Kidney capillary endothelial cell (primary cell): ENCODE measurements at places on chromosomes 5 and 9.
A peak's percentile ranks its signal among the peaks of the same experiment; 100 is the strongest.

- DNase-seq, result no peak
Observed at GRCh38 chr5:104942735-104943134, 1380.1 kb upstream of the NUDT12 start.

- no peak for DNase-seq
Observed at GRCh38 chr9:18596920-18597319, 123.0 kb downstream of the ADAMTSL1 start.

GRCh38 chr5:2007878-2008501 lies 125.3 kb upstream of the IRX4 start:
- no peak for DNase-seq

DNA sequence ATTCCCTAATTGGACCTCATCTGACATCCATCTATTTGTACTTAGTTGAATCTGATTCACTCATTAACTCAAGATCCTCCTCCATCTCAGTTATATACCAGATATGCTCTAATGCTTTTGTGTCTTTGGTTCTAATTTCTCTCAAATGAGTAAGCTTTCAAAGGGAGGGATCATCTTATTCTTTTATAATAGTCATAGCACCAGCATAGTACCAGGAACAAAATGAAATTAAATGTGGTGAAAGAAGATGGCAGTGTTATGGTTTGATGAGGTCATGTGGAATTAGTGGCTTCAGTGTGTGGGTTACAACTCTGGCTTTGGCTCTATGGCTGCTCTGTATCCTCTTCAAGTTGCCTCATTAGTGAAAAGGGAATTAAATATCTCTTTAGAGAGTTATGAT lies 32.5 kb upstream of the ZNF366 start:
- no peak for DNase-seq

GRCh38 chr9:135818718-135819475 lies 88.4 kb downstream of the CAMSAP1 start:
- no peak for DNase-seq

- DNase-seq, result peak; percentile 84
Observed at GRCh38 chr5:15366676-15367391, 133.1 kb upstream of the FBXL7 start.

GRCh38 chr5:148725675-148726074 lies 71.3 kb upstream of the HTR4 start:
- DNase-seq, result no peak

- DNase-seq, result no peak
Observed at GRCh38 chr5:137649228-137649935, 86.5 kb downstream of the KLHL3 start.

GRCh38 chr5:173679909-173680630 lies 63.6 kb upstream of the BOD1 start:
- no peak for DNase-seq

DNA sequence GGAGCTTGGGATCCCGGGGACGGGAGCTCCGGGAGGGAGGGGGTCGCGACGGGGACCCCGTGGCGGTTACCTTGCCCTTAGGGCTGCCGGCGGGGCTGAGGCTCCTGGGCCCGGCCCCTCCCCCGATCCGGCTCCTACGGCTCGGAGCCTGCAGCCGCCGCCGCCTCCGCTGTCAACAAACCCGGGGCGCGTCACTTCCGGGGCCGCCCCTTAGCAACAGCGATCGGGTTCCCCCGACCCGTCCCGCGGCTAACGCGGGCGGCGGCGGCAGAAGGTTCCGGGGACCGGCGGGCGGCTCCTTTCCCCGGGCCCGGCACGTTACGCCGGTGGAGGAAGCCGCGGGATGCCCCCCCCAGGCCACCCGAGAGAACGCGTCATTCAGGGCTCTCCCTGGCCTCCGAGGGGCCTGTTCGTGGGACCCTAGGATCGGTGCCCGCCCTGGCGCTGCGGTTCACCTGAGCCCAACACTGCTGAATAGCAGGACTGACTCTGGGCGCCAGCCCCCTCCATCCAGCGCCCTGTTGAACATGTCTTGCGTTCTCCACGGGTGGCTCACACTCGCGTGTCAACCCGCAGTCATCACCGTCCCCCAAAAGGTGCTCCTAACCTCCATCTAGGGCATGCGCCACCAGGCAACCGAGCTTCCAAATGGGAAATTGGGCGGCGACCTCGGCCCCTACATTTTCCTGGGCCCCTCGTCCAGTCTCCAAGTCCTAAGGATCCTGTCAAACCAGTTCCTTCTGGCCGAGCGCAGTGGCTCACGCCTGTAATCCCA lies at the start of gene ZER1:
TSS of gene ZER1 (minus strand) at position 183 of the 775 bp plus-strand sequence. CDS start 16,362 bp downstream, outside the sequence.
- DNase-seq, result peak; percentile 83

DNA sequence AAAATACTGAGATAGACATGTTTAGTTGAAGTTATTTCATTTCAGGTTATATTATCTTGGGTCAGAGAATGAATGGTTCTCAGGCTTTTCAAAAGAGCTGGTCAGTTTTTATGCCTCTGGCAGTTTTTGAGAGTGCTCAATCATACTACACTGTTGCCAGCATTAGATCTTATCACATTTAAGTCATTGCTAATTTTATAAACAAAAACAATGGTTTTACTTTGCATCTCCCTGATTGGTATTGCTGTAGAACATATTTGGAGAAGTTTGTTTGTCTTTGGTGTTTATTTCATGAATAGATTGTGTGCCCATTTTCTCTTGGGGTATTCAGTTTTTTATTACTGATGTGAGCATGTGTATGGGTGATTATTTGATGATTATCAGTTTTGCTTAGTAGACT lies 1.5 kb downstream of the CATSPER3 start:
- DNase-seq, result no peak

- DNase-seq, result no peak
Observed at GRCh38 chr5:80277191-80277590, 21.3 kb upstream of the SERINC5 start.

DNA sequence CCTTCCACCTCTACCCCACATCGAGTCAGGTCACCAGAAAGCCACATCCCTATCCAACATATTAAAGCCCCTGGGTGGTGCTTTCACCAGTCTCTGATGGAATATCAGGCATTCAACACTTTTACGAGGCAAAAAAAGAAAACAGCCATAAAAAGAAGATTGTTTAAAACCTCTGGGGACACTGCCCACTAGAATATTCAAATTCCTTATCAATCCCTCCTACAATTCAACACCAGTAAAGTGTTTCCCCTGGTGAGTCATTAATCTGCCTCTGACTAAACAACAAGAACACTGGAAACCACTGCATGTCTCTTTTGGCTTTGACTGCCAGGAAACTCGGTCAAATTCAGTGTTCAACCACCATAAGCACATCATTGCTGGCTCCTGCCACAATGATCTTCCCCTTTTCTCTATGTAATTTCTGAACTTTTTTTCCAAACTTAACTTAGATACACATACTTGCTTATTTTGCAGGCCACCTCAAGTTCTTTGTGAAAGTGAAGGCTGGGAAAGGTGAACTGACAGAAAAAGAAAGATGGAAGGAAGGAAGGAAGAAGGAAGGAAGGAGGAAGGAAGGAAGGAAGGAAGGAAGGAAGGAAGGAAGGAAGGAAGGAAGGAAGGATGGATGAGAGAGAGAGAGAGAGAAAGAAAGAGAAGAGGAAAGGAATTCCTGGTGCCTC lies 105.3 kb downstream of the PAX5 start:
- peak; percentile 31 for DNase-seq

- DNase-seq, result no peak
Observed at GRCh38 chr5:177997319-177997670, 1.3 kb upstream of the PROP1 start.

GRCh38 chr9:17776735-17777134 lies 197.9 kb downstream of the SH3GL2 start:
- DNase-seq, result no peak

GRCh38 chr5:17737092-17737491 lies 102.8 kb downstream of the TAF11L14 start:
- DNase-seq, result no peak

GRCh38 chr9:131739133-131739958 lies 530 bp downstream of the RAPGEF1 start:
- no peak for DNase-seq

GRCh38 chr9:76267284-76267652 lies 127.0 kb downstream of the RFK start:
- no peak for DNase-seq

- DNase-seq, result no peak
Observed at GRCh38 chr5:4576908-4577307, 563.2 kb upstream of the ADAMTS16 start.

- no peak for DNase-seq
Observed at GRCh38 chr5:32834251-32834650, 123.1 kb downstream of the NPR3 start.

GRCh38 chr5:177362292-177362609 lies 4.5 kb downstream of the RGS14 start:
- DNase-seq, result no peak

DNA sequence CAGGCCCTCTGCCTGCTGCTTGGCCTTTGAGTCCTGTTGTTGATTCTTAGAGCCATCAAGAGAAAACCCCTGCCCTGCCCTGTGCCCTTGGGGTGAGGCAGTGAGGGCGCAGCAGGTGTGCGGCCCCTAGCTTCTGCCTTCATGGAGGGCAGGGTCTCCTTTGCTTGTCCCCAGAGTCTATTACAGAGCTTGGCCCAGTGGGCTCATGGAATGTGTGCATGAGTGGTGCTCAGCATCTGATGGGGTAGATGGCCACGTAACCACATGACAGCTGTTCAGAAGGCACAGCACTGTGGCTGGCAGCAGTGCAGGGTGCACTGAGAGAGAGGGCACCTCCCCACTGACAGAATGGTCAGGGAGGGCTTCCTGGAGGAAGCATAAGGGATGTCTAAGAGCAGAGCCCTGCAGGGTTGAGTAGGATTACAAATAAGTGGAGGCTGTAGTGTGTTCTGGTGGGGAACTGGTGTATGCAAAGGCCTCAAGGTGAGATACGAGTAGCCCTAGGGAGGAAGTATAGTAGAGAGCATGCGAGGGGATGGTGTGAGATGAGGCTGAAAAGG lies 70.8 kb downstream of the MACROH2A1 start:
- DNase-seq, result no peak

- DNase-seq, result no peak
Observed at GRCh38 chr5:132425975-132426524, 56.5 kb downstream of the SLC22A5 start.

- DNase-seq, result no peak
Observed at GRCh38 chr5:88391116-88391515, 122.5 kb upstream of the TMEM161B start.

GRCh38 chr5:33701251-33701650 lies 190.5 kb downstream of the ADAMTS12 start:
- DNase-seq, result no peak

DNA sequence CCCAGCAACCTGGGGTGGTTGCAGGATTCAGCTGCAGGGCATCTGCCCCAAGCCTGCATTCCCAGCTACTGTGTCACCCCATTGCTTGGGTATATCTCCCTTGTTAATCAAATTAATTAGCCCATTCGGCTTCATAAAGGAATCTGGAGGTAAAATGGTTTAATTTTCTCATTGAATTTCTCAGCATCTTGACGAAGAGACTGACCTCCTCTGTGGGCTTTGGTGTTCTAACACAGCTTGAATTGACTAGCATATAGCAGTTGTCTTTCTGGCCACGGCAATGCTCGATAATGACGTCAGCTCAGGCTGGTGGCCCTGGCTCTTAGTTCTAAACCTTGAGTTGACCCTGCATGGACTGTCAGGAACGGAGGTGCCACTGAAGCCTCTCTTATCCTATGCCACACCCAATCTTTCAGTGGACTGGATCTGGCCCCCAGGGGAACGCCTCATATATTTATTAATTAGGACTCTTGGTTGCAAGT lies 72.4 kb downstream of the MSX2 start:
- DNase-seq, result no peak

GRCh38 chr9:130544364-130544763 lies 35.0 kb upstream of the FUBP3 start:
- DNase-seq, result no peak

GRCh38 chr5:114857941-114858551 lies 311.7 kb downstream of the TRIM36 start:
- no peak for DNase-seq

GRCh38 chr5:73587923-73588322 lies 22.4 kb downstream of the UTP15 start:
- DNase-seq, result no peak

GRCh38 chr5:159322180-159322579 lies 8.1 kb downstream of the IL12B start:
- DNase-seq, result no peak

DNA sequence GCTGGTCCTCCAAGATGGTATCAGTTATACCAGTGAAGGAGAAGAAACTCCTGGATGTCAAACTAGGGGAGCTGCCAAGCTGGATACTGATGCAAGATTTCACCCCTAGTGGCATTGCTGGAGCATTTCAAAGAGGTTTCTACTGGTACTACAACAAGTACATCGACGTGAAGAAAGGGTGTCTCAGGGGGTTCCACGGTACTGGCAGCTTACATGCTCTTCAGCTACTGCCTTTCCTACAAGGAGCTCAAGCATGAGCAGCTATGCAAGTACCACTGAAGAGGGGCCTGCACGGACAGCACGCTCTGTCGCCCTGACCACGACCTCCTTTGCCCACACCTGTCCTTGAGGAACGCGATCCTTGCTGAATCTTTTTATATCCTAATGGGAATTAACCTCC lies 19.5 kb downstream of the ACTL7B start:
- no peak for DNase-seq

DNA sequence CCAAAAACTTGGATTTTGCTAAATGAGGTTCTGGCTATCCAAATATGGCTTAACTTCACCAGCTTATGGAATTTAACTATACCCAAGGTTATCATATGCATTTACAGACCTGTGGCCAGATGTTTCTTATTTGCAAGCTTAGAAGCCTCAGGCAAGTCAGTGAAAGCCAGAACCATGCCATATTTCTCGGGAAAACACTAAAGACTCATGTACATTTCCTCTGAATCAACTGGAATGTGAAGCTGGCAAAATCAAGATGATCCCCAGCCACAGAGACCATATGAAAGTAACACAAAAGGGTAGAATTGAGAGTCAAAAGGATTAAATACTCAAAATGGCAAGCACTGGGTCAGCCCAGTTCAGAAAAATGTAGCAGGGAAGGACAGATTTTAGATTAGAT lies 76.4 kb upstream of the SLC1A1 start:
- DNase-seq, result no peak

- no peak for DNase-seq
Observed at GRCh38 chr5:143011585-143011984, 241.4 kb downstream of the ARHGAP26 start.

DNA sequence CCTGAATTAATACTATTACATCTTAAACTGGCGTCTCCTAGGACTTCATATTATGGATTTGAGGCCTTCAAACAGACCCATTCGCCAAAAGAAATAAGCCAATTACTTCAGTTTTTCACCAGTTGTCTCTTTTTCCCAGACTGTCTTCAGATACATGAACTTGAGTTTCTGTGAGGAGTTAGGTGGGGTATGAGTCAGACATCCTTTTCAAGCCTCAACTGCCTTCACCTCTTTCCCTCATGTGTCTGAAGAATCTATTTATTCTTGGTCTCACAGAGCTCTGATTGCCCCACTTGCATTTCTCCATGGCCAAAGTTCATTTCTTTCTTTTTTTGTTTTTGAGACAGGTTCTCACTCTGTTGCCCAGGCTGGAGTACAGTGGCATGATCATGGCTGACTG lies 12.5 kb downstream of the WNT8A start:
- no peak for DNase-seq

DNA sequence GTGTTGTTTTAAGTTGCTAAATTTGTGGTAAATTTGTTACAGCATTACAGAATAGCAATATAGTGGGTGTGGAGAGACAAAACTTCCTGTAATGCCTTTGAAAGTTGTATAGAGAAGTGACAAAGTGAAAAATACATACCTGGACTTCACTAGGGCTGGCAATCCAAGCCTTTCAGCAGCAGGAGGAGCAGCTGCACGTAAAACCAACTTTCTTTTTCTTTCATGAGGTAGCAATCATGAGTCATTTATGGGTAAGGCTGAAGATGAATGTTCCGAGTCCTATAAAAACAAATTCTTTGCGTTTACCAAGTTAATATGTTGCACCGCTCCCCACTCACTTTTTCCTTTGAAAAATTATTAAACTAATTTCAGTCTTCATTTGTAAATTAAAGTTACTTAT lies 1138.2 kb downstream of the TAF11L14 start:
- DNase-seq, result no peak
